ENCODE measurements at places on chromosomes 16 and 17. TPM values are rescaled to one million over a fixed set of nuclear protein-coding genes. Genes with fewer than 3 reads are reported as not detected.

GRCh38 chr17:58956997-58957724, 149.5 kb downstream of the TRIM37 start:
- peak; percentile 67 for DNase-seq
- no peaks in the 10 kb centered on the region for H3K4me1 ChIP-seq
- H3K4me3 ChIP-seq: no peak overlapping the region
- no peaks in the 10 kb centered on the region for H3K36me3 ChIP-seq
- no peaks in the 10 kb centered on the region for H3K27me3 ChIP-seq
- no peak overlapping the region for H3K27ac ChIP-seq

LGALS9B gene
- total RNA-seq: not detected

- no peak overlapping the region for H3K27ac ChIP-seq
- H3K4me1 ChIP-seq: no peaks in the 10 kb centered on the region
- DNase-seq: peak; percentile 28
- H3K4me3 ChIP-seq: no peak overlapping the region
Measured at GRCh38 chr17:79915850-79916430, 76.7 kb upstream of the CBX4 start.

DNA sequence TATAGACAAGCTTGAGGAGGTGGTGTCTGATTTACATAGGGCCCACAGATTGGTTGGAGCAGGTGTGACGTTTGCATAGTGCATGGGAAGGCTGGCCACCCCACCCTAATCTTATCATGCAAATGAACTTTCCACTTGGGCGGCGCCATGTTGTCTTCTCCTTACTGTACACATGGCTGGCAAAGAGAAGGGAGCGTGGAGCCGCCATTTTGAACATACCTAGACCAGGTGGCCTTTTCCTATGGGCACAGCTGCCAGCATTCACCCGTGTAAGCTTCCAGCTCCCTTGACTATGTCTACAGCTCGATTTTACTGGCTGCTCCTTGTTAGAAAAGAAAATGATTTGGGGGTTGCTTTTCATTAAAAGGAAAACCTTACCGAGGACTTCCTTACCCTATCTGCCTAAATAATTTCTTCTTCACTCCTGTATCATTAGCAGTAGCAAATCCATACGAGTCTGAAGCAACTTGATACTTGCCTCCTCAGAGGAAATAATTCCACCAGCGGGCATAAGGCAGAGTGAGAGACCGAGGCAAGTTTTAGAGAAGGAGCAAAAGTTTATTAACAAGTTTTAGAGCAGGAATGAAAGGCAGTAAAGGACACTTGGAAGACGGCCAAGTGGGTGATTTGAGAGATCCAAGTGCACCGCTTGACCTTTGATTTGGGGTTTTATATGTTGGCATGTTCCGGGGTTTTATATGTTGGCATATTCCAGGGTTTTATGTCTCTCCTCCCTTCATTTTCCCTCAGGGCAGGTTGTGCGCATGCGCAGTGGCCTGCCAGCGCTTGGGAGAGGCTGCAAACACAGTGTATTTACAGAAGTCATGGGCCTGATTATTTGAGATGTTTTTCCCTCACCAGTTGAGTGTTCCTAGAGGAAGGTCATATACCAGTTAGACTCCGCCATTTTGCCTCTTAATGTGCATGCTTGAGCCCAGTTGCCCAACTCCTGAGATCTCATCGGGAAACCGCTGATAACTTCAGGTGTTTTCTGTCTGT, 65.7 kb downstream of the MARF1 start:
- no peak for DNase-seq
- H3K4me3 ChIP-seq: no peak overlapping the region
- H3K27ac ChIP-seq: no peak overlapping the region
- H3K27me3 ChIP-seq: no peaks in the 10 kb centered on the region
- H3K4me1 ChIP-seq: peaks cover 7% of the 10 kb centered on the region
- H3K36me3 ChIP-seq: peaks cover 15% of the 10 kb centered on the region

CCL14 gene
- total RNA-seq: not detected

- no peaks in the 10 kb centered on the region for H3K27me3 ChIP-seq
- DNase-seq: no peak
- no peak overlapping the region for H3K27ac ChIP-seq
- H3K4me1 ChIP-seq: peaks cover 13% of the 10 kb centered on the region
Measured at GRCh38 chr16:68069511-68070248, 15.5 kb upstream of the NFATC3 start.

ENPP7 gene
- not detected for total RNA-seq

DNA sequence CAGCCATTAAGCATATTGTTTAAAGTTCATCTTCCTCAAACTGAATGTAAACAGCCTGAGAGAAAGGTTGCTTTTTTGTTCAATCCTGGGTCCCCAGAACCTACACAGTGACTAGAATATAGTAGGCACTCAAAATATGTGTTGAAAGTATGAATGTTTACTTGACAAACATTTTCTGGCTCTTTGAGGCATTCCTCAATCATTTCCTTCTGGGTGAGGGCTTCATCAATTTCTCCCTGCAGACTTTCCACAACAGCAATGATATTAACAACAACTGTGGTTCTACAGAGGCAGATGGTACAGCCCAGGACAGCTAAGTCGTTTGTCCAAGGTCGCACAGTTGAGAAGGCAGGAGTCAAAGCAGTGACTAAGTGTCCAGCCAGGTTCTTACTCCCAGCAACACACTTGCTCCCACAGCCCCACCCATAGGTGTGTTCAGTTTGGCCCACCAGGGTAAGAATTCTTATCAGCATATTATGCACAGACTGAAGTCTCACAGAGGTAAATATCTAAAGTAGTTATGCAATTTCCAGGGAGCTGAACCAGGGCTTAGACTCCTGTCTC, 61.1 kb downstream of the HS3ST3B1 start:
- H3K4me3 ChIP-seq: no peak overlapping the region
- no peaks in the 10 kb centered on the region for H3K27me3 ChIP-seq
- no peaks in the 10 kb centered on the region for H3K36me3 ChIP-seq
- no peaks in the 10 kb centered on the region for H3K4me1 ChIP-seq
- no peak overlapping the region for H3K27ac ChIP-seq
- no peak for DNase-seq

C17orf107 gene
- 0.56 TPM for total RNA-seq

- H3K4me1 ChIP-seq: no peaks in the 10 kb centered on the region
- no peak for DNase-seq
- no peak overlapping the region for H3K27ac ChIP-seq
- no peak overlapping the region for H3K4me3 ChIP-seq
- H3K27me3 ChIP-seq: no peaks in the 10 kb centered on the region
Measured at GRCh38 chr17:27072885-27073284, 221.0 kb upstream of the WSB1 start.

IRX3 gene
- total RNA-seq: not detected

ITGAD gene
- not detected for total RNA-seq

- H3K4me3 ChIP-seq: no peak overlapping the region
- H3K27ac ChIP-seq: no peak overlapping the region
- H3K4me1 ChIP-seq: peaks cover 16% of the 10 kb centered on the region
- no peaks in the 10 kb centered on the region for H3K36me3 ChIP-seq
- no peaks in the 10 kb centered on the region for H3K27me3 ChIP-seq
- peak; percentile 34 for DNase-seq
Measured at GRCh38 chr17:64244165-64244564, 18.9 kb downstream of the TEX2 start.

- H3K4me1 ChIP-seq: no peaks in the 10 kb centered on the region
- H3K4me3 ChIP-seq: no peak overlapping the region
- DNase-seq: no peak
- peaks cover 2% of the 10 kb centered on the region for H3K27me3 ChIP-seq
- no peaks in the 10 kb centered on the region for H3K36me3 ChIP-seq
Measured at GRCh38 chr16:53511084-53511402, 8.0 kb upstream of the AKTIP start.

CTRB1 gene
- total RNA-seq: not detected

KCNJ12 gene
- total RNA-seq: under 0.01 TPM

DHODH gene
- total RNA-seq: 3.3 TPM

P2RX1 gene
- total RNA-seq: not detected

PDILT gene
- total RNA-seq: not detected

DNA sequence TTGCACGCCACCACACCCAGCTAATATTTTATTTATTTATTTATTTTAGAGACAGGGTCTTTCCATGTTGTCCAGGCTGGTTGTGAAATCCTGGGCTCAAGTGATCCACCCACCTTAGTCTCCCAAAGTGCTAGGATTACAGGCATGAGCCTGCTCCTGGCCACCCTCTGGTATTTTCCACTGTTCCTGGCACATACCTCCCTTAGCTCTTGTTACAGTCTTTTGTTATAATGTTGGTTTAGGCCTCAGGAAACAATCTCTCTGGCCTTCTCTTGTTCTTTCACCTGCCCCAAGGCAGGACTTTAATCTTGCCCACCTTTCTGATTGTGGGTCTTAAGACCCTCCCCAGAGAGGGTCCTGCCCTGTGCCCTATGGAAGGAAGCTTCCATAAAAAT, 3.6 kb upstream of the CYTH1 start:
- peaks cover 11% of the 10 kb centered on the region for H3K4me1 ChIP-seq
- H3K4me3 ChIP-seq: no peak overlapping the region
- no peaks in the 10 kb centered on the region for H3K36me3 ChIP-seq

CDYL2 gene
- 3.9 TPM for total RNA-seq

- H3K4me3 ChIP-seq: no peak overlapping the region
- H3K27ac ChIP-seq: no peak overlapping the region
- DNase-seq: no peak
- peaks cover 17% of the 10 kb centered on the region for H3K36me3 ChIP-seq
- no peaks in the 10 kb centered on the region for H3K4me1 ChIP-seq
Measured at GRCh38 chr17:67126983-67127382, 82.6 kb downstream of the CACNG1 start.

ITGB3 gene
- 17.6 TPM for total RNA-seq

DNA sequence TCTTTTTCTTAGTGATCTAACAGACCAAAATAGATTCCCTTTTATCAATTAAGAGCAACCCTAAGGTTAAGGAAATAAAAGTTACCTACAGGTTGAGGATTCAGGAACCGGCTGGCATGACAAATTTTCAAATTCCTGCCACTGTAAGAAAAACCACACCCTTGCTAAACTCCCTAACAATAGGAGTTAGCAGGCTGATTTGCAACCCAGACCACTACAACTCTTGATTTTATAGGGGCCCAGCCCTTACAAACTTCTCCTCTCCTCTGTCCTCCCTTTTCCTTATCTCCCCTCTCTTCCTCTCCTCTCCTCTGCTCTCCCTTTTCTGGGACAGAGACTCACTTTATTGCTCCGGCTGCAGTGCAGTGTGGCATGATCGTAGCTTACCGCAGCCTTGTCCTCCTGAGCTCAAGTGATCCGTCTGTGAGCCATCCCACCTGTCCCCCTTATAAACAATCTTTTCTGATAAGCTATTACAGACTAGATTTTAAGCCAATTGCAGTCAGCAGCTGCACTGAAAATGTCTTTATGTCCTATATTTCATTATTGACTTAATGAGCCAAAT, 418.9 kb downstream of the CDH8 start:
- no peak overlapping the region for H3K4me3 ChIP-seq
- H3K27ac ChIP-seq: no peak overlapping the region
- H3K4me1 ChIP-seq: no peaks in the 10 kb centered on the region
- H3K36me3 ChIP-seq: no peaks in the 10 kb centered on the region
- DNase-seq: no peak

RPL38 gene
- total RNA-seq: 296 TPM

ZNF747 gene
- total RNA-seq: 1.9 TPM

- no peak for DNase-seq
- peaks cover 3% of the 10 kb centered on the region for H3K4me1 ChIP-seq
- no peaks in the 10 kb centered on the region for H3K27me3 ChIP-seq
- H3K36me3 ChIP-seq: peaks cover 63% of the 10 kb centered on the region
- H3K4me3 ChIP-seq: no peak overlapping the region
- H3K27ac ChIP-seq: no peak overlapping the region
Measured at GRCh38 chr17:59683283-59683682, 23.9 kb downstream of the PTRH2 start.

GRCh38 chr17:28267720-28268609, 51.0 kb upstream of the TMEM97 start:
- H3K4me1 ChIP-seq: no peaks in the 10 kb centered on the region
- H3K27ac ChIP-seq: no peak overlapping the region
- DNase-seq: no peak
- peaks cover 15% of the 10 kb centered on the region for H3K27me3 ChIP-seq
- no peak overlapping the region for H3K4me3 ChIP-seq
- H3K36me3 ChIP-seq: no peaks in the 10 kb centered on the region

GRCh38 chr16:49789616-49790015, 66.3 kb downstream of the ZNF423 start:
- H3K4me3 ChIP-seq: no peak overlapping the region
- no peaks in the 10 kb centered on the region for H3K4me1 ChIP-seq
- no peak overlapping the region for H3K27ac ChIP-seq
- H3K36me3 ChIP-seq: no peaks in the 10 kb centered on the region
- no peaks in the 10 kb centered on the region for H3K27me3 ChIP-seq

EVI2A gene
- 0.90 TPM for total RNA-seq

DNA sequence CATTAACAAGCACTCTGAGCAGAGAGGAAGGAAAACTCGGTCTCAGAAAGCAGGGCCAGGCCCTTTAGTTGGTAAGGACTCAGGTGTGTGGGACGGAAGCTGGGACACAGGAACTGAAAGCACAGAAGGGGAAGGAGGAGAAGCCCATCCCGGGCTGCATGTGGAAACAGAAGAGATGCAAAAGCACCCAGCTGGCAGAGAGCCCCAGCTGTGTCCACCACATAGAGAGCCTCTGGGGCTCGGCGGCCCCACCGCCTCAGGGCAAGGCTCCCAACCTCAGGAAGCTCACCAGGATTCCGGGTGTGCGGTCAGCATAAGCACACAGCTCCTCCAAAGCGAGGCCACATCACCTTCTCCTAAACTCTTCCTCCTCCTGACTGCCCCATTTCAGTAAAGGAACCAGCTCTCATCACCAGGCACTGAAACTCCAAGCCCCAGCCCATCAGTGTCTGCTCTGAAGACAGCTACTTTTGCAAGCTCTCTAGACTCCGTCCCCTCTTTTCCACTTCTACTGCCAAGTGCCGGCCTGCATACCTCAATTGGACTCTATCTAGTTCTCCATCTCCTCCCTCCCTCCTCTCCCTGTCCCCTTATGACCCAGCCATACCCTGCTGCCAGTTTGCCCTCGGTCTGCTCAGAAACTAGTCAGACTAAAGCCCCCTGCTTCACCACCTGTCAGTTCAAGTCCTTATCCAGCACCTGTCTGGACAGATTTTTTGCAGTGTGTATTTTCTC, 6.0 kb downstream of the ST3GAL2 start:
- H3K4me3 ChIP-seq: no peak overlapping the region
- H3K27me3 ChIP-seq: no peaks in the 10 kb centered on the region
- peaks cover 51% of the 10 kb centered on the region for H3K4me1 ChIP-seq
- peak overlapping the region; percentile 7 for H3K27ac ChIP-seq
- H3K36me3 ChIP-seq: peaks cover 4% of the 10 kb centered on the region
- no peak for DNase-seq

SCNN1G gene
- total RNA-seq: not detected

DNA sequence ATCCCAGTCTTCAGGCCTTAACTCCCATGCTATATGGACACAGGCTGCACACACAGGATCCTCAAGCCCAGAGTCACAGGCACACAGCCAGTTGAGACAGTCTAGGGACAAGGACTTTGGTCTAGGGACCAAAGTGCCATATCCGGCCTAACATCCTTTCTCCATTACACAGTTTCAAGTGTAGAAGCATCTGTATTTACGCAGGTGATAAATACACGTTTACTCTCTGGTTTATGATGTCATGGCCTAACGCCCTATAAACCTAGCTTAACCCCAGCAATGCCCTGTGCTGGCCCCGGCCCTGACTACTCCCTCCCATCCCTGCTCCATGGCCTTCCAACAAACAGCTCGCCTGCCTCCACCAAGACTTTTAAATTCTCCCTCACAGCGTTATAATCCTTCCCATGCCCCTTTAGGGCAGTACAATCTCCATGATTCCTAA, 17.1 kb downstream of the CUEDC1 start:
- no peak for DNase-seq
- no peaks in the 10 kb centered on the region for H3K27me3 ChIP-seq
- H3K36me3 ChIP-seq: no peaks in the 10 kb centered on the region
- no peak overlapping the region for H3K4me3 ChIP-seq
- peaks cover 30% of the 10 kb centered on the region for H3K4me1 ChIP-seq
